CD4-positive, alpha-beta T cell treated with Interferon alpha-2 for 1 hour (primary cell): ENCODE measurements at places on chromosomes 16 and 17.

GRCh38 chr16:616733-617586 is 13.8 kb upstream of the WFIKKN1 start:
- DNase-seq, result no peak

- no peak for DNase-seq
These were observed 2.3 kb upstream of the IL4R start for GRCh38 chr16:27311448-27311830.

GRCh38 chr16:46853713-46854443 is 22.9 kb upstream of the C16orf87 start:
- DNase-seq, result peak; percentile 60

GRCh38 chr16:89909777-89910716 is 8.6 kb upstream of the MC1R start:
- DNase-seq, result peak; percentile 73

- DNase-seq, result no peak
These were observed 26.3 kb downstream of the SMTNL2 start for GRCh38 chr17:4610656-4611055.

DNA sequence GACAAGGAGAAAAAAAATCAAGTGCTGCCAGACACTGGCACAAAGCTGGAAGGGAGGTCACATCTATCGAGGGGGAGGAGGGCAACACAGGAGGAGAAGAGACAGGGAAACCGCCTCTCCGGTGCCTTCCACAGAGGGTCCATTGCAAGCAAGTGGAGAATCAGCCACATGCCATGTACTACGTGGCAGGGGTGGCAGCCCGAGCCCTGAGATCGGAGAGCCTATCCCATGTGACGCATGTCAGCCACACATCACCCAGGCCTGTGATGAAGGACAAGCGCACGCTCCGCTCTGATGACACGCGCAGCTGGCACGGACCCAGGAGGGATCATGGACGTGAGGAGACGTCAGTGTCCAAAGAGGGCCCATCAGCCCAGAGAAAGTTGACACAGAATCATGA is 30.1 kb downstream of the ADCY9 start:
- no peak for DNase-seq

- DNase-seq, result no peak
These were observed 33.4 kb upstream of the TBX2 start for GRCh38 chr17:61366076-61366714.

GRCh38 chr16:79672524-79672923 is 72.0 kb upstream of the MAF start:
- no peak for DNase-seq

DNA sequence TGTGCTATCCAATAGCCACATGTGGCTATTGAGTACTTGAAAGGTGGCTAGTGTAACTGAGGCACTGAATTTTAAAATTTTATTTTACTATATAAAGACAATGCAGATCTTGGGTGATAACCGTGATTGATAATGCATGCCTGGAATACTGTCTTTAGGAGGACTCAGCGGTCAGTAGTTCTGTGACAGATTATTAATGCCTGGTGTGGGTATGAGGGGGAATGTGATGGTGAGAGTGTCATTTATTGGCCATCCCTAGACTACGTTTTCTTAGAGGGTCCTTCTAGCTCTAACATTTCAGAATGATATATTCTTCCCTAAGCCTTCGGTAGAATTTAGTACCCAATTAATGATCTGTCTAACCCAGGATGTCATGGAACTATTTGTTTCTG is 157.6 kb downstream of the CPPED1 start:
- no peak for DNase-seq

DNA sequence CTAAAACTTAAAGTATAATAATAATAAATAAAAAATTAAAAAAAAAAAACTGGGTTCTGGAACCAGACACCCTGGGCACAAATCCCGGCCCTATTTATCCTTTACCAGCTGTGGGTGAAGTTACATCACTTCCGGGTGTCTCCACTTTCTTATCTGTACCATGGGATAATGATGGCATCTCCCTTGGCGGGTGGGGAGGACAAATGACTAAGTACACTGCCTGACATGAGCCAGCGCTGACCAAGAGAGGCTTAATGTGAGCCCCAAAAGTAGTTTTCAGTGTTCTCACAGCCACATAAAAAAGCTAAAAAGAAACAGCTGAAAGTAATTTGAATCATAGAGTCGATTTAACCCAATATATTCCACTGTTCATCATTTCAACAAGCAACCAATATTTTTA is 424.9 kb downstream of the SOX9 start:
- no peak for DNase-seq

DNA sequence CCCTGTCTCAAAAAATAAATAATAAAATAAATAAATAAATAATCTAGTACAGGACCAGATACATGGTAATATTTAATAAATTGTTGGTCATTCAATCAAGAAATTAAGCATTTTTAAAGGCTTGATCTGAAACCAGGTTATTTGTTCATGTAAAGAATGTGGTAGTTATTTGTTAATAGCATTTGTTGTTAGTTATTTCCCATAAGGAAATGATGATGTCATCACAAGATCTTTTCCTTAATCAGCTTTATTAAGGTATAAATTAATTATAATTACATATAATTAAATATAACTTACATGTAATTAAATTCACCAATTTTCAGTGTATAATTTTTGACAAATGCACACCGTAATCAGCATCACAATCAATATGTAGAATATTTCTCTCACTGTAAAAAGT is 19.5 kb upstream of the DHX40 start:
- no peak for DNase-seq

- no peak for DNase-seq
These were observed 176.4 kb upstream of the GSE1 start for GRCh38 chr16:85436636-85437165.

GRCh38 chr16:13153696-13154095 is 252.3 kb downstream of the SHISA9 start:
- DNase-seq, result no peak

GRCh38 chr16:50308237-50308965 is 42.0 kb downstream of the ADCY7 start:
- DNase-seq, result no peak

DNA sequence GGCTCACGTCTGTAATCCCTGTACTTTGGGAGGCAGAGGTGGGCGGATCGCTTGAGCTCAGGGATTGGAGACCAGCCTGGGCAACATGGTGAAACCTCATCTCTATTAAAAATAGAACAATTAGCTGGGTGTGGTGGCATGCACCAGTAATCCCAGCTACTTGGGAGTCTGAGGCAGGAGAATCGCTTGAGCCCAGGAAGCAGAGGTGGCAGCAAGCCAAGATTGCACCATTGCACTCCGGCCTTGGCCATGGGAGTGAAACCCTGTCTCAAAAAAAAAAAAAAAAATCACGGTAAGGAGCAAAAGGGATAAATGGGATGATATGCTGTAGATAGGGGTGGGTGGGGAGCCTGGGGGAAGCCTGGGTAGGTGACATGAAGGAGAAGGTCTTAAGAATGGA is 20.4 kb upstream of the TMEM98 start:
- DNase-seq, result no peak

- no peak for DNase-seq
These were observed 15.6 kb upstream of the PMFBP1 start for GRCh38 chr16:72187551-72187950.

GRCh38 chr16:2233046-2233775 is 3.0 kb upstream of the DNASE1L2 start:
- no peak for DNase-seq

DNA sequence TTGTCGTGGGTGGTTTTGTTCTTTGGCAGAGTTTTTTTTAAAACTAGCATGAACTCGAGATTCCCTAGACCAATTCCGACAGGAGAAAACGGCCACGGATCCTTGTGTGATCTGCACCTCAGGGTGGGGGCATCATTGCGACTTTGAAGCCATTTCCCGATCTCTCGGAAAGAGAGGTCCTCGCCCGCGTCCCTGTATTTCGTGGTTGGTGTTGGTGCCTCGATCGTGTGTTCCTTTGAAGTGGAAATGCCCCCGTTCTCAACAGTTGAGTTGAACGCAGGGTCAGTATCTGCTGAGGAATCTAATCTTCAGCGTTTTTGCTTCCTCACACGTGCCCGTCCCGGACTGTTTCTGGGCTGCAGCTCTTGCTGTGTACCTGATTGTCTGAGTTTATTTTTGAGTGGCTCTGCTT is 1.1 kb downstream of the CRAMP1 start:
- DNase-seq, result peak; percentile 17

GRCh38 chr17:33753452-33753851 is 460.4 kb upstream of the ASIC2 start:
- no peak for DNase-seq

- no peak for DNase-seq
These were observed 7.6 kb upstream of the PKMYT1 start for GRCh38 chr16:2987833-2988232.

GRCh38 chr17:74280093-74280513 is 6.1 kb downstream of the DNAI2 start:
- peak; percentile 81 for DNase-seq

GRCh38 chr16:5928476-5929065 is 831.0 kb upstream of the EEF2KMT start:
- DNase-seq, result no peak
